ENCODE measurements at places on chromosomes 4 and X.

DNA sequence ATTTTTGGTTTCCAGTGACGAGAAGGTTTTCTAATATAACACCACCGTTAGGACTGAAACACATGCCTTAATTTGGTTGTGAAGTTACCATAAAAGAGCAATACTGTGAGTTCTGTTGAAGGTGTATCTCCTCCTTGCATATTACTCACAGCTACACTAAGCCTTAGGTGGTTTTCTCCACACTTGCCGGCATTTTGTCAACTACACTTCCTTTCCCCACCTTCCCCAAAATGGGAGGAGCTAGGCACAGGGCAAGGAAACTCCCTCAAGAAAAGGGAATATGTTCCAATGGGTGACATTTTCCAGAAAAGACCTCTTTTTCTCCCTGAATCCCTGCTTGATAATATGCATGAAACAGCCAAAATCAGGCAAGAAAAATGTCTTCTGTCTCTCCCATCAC, 44.8 kb downstream of the RELL1 start:
- no peak for DNase-seq

- no peak for DNase-seq
Observed at GRCh38 chrX:111131572-111131971, 35.6 kb downstream of the PAK3 start.

DNA sequence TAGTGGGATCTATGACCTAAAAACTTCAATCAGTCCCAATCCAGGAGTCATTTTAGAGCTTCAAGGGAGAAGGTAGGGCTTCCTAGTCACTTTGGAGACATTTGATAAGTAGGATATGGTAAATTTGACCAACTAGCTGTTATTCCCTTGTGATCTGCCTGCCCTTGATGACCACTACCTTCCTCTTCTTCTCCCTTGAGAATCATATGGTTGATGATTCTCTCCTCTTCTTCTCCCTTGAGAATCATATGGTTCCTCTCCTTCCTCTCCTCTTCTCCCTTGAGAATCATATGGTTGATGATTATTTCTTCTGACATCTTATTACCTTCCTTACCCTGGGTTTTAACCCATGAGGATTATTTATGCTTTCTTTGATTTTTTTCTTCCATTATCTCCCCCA, 482.6 kb upstream of the TENM3 start:
- no peak for DNase-seq

DNA sequence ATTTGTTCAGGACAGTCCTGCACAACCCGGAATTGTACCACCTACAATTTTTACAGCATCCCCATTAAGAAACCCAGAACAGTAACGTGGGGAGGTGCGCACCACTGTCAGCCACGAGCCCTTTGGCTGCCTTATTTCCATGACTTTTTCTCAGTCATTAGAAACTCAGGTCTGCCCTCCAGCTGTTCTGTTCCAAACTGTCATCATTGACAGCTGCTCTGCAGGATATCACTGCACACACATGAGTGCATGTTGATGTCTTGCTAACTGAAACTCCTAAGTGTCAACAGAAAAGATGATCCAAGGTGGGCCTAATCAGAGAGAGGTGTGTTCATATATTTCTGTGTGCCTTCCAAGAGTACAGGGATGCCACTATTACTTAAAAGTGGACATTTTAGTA, 123.4 kb downstream of the PARM1 start:
- DNase-seq = no peak

- DNase-seq = no peak
Observed at GRCh38 chr4:1033840-1034551, 22.6 kb downstream of the FGFRL1 start.
